Stimulated activated CD8-positive, alpha-beta memory T cell treated with anti-CD3 and anti-CD28 coated beads, Interleukin-7, amount 100 ng/mL, for 1 hour (primary cell): ENCODE measurements at places on chromosomes 11 and 22.

- no peak for DNase-seq
These were observed 142.9 kb downstream of the CEP164 start for GRCh38 chr11:117470576-117470975.

DNA sequence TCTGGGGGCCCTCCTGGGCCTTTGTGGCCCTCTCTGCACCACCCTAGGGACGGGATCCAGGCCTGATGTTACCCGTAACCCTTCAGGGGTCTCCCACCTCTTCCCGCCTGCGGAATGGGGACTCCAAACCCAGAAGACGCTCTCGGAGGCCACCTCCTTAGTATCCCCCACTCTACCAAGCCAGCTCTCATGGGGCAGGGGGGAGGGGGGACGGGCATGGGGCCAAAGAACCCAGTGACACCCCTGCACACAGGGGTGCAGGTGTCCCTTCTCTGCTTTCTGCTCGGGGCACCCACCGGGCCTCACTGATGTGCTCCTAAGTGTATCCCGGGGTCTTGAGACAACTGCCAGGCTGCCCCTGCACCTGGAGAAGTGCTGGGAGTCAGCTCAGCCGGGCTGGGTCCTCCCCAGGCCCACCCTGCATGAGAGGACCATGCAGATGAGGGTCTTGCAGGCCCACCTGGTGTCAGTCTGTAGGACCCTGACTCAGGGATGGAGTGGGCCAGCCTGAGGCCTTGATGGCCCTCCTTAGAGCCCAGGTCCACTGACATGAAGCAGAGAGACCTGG, 176.9 kb downstream of the IGLL1 start:
- DNase-seq, result no peak

- DNase-seq, result no peak
These were observed 1000.3 kb downstream of the BRD1 start for GRCh38 chr22:48827268-48827846.

- no peak for DNase-seq
These were observed 273.2 kb downstream of the TENM4 start for GRCh38 chr11:79167510-79168188.

GRCh38 chr11:67079065-67079705, 22.5 kb downstream of the RHOD start:
- no peak for DNase-seq

- peak; percentile 83 for DNase-seq
These were observed at the start of gene PPP6R2 for GRCh38 chr22:50342651-50343540. TSS of gene PPP6R2 (plus strand) at chr22:50343327. CDS start at chr22:50393909, 50,582 bp downstream.

- DNase-seq, result no peak
These were observed 328.1 kb downstream of the BRD1 start for GRCh38 chr22:49499433-49500075.

GRCh38 chr11:59224351-59224928, 11.7 kb upstream of the MPEG1 start:
- no peak for DNase-seq
